ENCODE measurements at places on chromosomes 3 and 15.

DNA sequence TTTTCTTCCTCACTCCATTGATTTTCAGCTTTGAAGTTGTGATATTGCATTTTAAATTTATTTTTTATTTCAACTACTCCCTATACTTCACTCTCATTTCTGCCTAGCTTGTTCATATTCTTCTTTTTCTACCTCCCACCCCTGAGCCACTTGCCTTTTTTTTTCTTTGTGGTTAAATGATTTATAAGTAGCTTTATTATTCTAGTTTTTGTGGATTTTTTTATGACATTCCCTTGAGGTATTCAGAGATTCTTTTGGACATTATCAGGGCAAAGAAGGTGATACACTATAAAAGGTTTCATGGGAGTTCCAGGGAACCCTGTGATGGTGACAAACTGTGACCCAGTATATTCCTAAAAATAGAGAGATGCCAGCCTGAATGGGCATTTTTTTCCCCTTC, 3.3 kb downstream of the C15orf61 start:
- DNase-seq = no peak

GRCh38 chr3:147630921-147631415, 221.8 kb downstream of the ZIC1 start:
- no peak for DNase-seq

DNA sequence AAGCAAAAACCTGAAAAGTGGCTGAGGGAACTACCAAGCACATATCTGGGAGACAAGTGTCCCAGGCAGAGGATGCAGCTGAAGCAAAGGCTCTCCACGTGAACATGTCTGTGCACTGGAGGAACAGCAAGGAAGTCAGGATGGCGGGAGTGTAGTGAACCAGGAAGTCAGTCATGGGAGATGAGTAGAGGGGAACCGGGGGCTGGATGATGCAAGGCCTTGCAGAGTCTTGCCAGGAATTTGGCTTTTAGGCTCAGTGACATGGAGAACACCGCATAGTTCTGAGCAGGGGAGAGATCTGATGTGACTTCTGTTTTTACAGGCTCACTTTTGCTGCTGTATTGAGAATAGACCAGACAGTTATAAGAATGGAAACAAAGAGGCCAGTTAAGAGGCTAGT, 19.0 kb downstream of the C2CD4A start:
- no peak for DNase-seq

GRCh38 chr3:54951405-54951804, 23.5 kb upstream of the LRTM1 start:
- no peak for DNase-seq

GRCh38 chr15:80585544-80586018, 109.5 kb upstream of the ABHD17C start:
- no peak for DNase-seq

DNA sequence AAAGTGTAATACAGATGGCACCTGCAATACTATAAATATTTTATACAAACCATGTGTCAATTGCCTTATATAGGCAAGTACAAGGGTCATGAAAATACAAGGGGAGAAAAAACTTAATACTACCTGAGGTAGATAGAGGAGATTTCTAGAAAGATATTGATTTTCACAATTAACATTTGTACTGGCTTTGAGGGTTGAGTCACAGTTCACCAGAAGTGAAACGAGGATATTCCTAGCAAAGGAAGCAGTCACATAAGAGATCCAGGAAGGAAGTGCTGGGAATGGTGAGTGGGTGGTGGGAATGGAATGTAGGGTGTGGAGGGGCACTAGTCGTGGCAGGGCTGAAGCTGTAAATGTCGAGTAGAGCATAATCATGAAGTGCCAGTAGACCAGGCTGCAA, 108.7 kb downstream of the P2RY1 start:
- DNase-seq = no peak

- no peak for DNase-seq
These were observed 23.6 kb upstream of the TRIM59 start for GRCh38 chr3:160473221-160473620.
